ENCODE measurements at places on chromosomes 4 and X.

DNA sequence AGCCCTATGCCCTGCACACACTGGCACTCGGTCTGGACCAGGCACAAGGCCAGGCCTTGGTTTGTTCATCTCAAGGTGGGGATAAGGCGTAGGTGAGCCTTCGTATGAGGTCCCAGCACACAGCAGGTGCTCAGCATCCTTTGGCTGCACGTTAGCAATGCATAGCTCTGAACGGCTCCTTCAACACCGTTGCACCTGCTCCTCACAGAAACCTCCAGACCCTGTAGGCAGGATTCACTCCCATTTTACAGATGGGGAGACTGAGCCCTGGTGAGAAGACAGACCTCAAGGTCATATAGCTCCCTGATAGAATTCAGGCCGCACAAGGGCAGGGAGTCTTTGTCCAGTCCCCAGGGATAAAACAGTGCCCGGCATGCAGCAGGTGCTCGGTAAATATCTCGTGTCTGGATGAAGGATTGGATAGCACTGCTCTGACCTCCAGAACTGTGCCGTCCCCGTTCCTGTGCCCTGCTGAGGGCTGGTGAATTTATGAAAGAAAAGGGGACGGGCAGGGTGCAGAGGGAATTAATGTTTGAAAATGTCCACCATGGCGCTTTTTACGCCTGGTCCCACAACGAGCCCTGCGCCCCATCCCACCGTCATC, 2.4 kb downstream of the PPP2R2C start:
- no peak for DNase-seq

- DNase-seq = no peak
Observed at GRCh38 chr4:72860766-72861165, 208.8 kb downstream of the COX18 start.

- DNase-seq = no peak
Observed at GRCh38 chrX:31832263-31832662, 760.4 kb upstream of the FTHL17 start.

DNA sequence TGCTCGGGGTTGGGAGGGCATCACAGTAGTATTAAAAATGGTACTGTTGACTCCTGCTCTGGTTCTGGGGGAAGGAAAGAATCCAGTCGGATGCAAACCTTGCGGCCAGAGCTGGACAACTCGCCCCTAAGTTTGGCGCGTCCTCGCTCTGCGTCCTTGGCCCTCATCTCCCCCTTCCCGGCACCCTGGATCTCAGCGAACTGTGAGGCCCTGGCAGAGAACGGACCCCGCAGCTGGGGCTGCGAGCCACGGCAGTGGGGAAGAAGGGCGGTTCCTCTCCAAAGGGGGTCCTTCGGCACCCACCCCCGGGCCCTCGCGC, 14.0 kb downstream of the ARHGEF6 start:
- no peak for DNase-seq

- no peak for DNase-seq
Observed at GRCh38 chr4:52093466-52093865, 42.4 kb downstream of the SPATA18 start.

DNA sequence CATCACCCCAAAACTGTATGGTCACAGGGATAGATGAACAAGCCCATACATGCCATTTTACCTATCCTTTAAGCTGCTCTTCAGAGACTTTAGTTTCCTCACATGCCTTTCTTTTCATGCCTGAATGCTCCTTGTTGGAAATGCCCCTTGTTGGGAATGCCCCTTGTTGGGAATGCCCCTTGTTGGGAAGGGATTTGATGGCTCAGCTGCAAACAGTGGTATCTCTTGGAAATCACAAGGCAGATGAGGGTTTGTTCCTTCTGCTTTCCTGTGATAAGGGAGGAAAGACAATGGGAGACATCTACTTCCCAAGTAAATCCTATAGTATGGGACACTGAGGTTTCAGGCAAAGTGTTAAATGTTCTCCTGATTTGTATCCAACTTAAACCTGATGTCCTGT, 11.5 kb downstream of the CXCL2 start:
- no peak for DNase-seq

GRCh38 chrX:103704863-103705262, 5.8 kb upstream of the TMEM31 start:
- DNase-seq = no peak

DNA sequence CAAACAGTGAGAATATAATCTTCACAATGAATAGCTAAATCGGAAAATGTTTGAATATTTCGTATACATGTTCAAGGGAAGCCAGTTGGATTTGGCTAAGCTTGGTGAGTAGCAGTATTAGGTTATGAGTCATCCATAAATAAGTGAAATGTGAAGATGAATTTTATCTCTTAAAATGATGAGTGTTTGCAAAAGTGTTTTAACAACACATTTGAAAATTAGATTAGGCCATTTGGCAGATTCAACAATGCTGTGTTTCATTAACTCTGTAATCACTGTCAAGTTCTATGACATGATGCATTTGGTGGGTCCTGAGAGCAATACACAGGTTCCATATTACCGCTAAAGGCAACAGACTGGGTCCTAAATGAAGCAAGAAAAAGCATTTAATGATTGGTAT, 301.9 kb upstream of the PRPS2 start:
- DNase-seq = no peak

- DNase-seq = no peak
Observed at GRCh38 chr4:138666366-138666765, 349.2 kb upstream of the NOCT start.

- no peak for DNase-seq
Observed at GRCh38 chr4:40619600-40619999, 10.1 kb downstream of the RBM47 start.

GRCh38 chr4:124918559-124919122, 206.1 kb upstream of the ANKRD50 start:
- DNase-seq = no peak

- no peak for DNase-seq
Observed at GRCh38 chrX:153870791-153871360, 15.1 kb downstream of the L1CAM start.

DNA sequence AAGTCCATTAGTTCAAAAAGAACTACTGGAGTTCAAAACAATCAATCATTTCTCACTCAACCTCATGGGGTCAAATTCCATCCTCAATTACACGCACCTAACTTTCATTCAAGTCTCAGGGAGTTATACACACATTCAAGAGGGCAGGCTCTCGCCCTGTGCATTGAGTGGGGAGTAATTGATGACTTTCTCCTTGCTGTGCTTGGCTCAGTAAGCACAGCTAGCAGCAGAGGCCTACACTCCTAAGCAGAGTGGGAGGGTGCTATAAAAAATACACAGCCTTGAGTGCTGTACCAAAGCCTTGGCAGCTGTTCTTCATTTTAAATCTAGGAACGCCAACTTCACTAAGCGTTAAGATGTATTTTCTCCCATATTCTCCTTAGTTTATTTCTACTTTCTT, 958.3 kb upstream of the ADGRL3 start:
- no peak for DNase-seq

GRCh38 chr4:170102426-170102825, 12.7 kb upstream of the AADAT start:
- no peak for DNase-seq

DNA sequence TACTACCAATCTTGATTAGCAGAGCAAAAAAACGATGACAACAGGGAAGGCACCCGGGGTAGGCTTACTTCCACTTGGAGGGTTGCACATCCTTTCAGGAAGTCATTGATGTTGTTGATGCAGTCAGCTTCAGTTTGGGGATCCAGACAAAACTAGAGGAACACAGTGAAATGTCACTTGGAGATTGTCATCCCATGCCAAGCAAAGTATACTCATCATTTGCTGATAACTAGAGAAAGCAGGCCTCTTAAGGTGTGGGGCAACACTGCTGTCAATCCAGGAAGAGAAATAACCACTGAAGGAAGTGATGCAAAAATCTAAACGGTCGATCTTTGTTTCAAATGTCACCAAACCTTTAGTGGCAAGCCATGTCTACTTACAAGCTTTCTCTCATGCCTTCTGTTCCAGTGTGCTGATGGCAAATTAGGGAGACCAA, 1.4 kb downstream of the ARHGEF6 start:
- no peak for DNase-seq

- DNase-seq = no peak
Observed at GRCh38 chrX:116378961-116379360, 57.4 kb upstream of the SLC6A14 start.

DNA sequence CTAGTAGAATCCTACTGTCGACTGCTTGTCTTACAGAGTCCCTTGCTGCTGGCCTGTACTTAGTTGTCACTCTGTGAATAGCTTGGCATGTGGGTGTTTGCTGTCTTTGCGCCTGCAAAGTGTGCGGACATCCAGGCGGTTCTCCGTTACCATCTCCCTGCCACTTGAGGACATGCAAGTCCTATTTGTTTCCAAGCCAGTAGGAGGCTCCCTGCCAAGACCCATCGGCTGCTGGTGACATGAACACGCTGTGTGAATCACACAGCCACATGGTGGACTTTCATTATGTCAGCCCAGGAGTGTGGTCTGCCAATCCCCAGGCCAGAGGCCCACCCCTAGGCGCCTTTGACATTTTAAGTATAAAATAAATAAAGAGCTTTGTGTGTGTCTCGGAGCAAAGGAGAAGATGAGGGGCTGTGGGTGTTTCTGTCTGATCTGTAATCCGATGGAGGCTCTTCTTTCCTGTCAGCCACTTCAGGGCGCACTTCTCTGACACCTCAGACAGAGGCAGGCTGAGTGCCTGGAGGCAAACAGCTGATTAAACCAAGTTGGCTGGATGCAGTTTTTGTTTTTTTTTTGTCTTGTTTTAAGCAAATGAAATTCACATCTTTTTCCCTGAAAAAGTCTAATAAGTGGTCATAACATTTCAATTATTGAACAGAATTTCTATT, 51.5 kb downstream of the ALPK1 start:
- DNase-seq = no peak

DNA sequence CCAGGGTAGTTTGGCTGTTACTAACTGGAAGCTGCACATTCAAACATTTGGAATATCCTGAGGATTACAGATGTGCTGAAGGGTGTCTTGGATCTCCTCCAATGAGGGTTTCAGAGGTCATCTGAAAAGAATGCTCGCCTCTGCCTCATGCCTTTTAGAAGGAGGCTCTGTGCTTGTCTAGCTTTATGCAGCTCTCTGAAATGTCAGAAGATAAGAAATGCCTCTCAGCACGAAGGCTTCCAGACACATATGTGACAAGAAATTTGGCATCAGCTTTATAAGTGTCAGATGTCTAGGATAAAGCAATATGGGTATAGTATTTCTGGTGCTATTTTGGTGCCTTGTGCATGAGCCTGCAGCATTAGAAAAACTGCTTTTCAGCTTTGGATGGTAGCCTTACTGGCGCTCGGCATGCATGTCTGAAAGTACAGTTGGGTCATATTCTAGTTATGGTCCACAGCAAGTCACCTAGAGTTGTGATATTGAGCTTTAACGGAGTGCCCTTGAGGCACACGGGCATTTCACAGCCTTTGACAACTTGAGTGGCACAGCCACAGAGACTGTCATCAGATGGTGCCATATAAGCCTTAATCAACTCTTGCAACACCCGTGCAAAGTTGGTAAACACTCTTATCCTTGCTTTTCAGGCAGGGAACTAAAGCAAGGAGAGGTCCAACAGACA, 70.8 kb upstream of the PGRMC2 start:
- no peak for DNase-seq

DNA sequence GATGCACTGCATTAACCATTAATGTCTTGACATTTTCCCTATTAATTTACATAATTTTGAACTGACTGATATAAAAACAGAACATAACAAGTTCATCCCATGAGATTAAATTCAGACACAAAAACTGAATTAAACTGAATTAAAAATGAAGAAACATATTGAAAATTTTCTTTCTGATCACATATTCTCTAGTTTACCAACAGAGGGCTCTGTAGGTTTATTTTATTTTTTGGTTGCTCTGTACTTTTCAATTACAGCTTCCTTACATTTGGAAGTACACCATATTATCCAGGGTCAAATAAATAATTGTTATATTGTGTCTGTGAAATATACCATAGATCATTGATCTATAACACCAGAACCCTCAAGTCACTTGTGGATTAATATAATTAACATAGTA, 27.3 kb upstream of the CT83 start:
- no peak for DNase-seq

DNA sequence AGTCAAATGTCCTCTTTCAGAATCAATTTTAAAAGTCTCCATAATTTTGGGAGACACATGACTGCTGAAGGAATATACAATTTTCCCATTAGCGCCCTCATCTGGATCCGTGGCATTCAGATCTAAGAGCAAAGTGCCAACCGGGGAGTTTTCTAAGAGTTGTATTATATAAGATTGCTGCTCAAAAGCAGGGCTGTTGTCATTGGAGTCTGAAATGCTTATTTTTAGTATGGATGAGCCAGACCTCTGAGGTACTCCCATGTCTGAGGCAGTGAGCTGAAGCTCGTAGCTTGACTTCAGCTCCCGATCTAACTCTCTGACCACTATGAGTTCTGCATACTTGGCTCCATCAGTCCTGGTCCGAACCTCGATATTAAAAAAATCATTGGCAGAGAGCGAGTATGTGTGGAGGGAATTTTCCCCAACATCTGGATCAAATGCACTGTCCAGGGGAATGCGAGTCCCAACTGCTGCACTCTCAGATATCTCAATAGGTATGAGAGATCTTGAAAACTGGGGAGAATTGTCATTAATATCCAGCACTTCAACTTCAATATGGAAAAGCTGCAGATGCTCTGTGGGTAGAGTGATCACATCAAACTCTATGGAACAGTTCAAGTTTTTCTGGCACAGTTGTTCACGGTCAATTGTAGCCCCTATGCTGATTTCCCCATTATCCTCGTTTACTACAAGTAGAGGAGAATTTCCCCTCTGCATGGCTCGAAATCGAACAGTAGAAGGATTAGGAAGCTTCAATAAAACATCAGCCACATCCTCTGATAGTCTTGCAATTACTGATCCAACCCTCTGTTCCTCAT, 917 bp downstream of the PCDH18 start:
- no peak for DNase-seq

DNA sequence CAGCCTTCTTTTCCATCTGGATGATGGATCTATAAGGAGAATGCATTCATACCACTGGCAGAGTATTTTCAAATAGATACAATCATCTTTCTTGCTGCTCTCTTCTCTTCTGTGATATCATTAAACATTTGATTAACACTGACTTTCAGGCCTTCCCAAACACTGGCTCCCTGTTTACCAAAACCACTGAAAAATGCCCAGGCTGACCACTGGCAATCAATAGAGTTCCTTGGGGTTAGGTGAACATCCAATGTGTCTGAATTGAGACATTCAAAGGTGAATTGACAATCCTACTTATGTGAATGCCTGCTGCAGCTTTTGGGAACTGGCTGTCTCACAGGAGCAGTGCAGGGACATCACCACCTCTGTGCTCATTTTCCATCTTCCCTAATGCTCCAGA, 168.3 kb downstream of the ENOX2 start:
- DNase-seq = no peak

GRCh38 chr4:128298146-128298758, 10.6 kb upstream of the PGRMC2 start:
- DNase-seq = no peak

- no peak for DNase-seq
Observed at GRCh38 chr4:37795581-37796195, 30.8 kb upstream of the PGM2 start.

DNA sequence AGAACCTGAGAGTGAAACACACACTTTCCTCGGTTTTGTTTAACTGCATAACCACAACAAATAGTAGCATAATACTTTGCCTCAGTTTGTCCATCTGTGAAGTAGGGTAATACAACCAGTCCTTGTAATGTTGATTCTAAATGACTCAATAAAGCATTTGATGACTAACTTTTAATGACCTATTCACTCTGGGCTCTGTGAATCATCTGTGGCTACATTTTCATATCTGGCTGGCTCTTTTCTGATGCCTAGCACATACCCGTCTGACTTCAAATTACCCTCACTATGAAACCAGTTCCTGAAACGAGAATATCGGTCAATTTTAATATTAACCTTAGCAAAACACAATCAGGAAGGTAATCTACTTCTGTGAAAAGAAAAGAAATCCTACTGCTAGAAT, 151.0 kb downstream of the SH2D1A start:
- no peak for DNase-seq

GRCh38 chr4:8330821-8331574, 61.4 kb downstream of the HTRA3 start:
- no peak for DNase-seq

Measured in activated CD4-positive, alpha-beta T cell treated with anti-CD3 and anti-CD28 coated beads, Interleukin-2, amount 50 U/mL, for 4 hours (primary cell).